Glutamatergic neuron (in vitro differentiated cells): ENCODE measurements at places on chromosomes 2 and 18.
A peak's percentile ranks its signal among the peaks of the same experiment; 100 is the strongest.

GRCh38 chr18:70289351-70290312, 787 bp downstream of the SOCS6 start:
- DNase-seq: peak; percentile 69

GRCh38 chr18:63762518-63762917, 12.7 kb upstream of the SERPINB7 start:
- DNase-seq: no peak

DNA sequence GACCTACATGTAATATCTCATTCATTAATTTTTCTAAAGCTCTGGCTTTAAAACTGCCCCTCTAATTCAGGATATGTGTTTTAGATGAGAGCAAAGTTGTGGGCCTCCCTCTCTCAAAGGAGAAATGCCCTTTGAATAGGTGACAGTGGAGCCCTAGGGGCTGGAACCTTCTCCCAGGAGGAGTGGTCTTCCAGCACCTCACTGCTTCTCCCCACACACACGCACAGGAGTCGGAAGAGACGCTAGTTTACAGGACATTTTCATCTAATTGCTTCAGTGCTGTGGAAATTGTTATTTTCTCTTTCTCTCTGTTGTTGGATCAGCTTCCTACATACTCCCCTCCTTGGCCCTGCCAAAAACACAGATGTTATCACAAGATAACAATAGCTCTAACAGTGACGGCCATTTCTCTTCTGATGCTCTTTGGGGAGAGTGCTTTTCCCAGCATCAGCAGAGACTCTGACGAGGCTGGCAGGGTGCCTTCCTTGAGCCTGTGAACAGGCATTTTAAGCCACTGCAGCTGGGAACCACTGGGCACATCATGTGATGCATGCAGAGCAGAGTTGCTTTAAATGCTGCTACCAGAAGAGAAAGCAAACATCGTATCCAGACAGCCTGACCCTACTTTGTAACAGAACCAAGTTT, 209.4 kb upstream of the SP5 start:
- no peak for DNase-seq

GRCh38 chr2:234446404-234447076, 50.3 kb downstream of the ARL4C start:
- no peak for DNase-seq

DNA sequence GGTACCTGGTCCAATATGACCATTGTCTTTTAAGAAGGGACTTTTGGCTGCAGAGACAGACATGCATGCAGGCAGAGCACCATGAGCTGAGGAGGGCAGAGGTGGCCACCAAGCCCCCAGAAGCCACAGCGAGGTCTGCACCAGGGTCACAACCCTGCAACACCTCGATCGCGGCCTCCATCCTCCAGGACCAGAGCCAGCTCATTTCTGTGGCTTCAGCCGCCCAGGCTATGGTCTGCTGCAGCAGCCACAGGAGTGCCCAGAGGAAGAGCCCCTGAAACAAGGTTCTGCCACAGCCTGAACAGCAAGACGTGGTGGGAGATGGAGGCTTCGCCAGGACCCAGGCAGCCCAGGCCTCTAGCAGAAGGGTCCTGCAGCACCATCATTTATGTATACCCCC, 53.9 kb downstream of the ANKMY1 start:
- DNase-seq: no peak

GRCh38 chr2:134433979-134434378, 180.1 kb downstream of the MGAT5 start:
- no peak for DNase-seq

GRCh38 chr2:236947896-236948295, 137.8 kb upstream of the COPS8 start:
- DNase-seq: no peak

DNA sequence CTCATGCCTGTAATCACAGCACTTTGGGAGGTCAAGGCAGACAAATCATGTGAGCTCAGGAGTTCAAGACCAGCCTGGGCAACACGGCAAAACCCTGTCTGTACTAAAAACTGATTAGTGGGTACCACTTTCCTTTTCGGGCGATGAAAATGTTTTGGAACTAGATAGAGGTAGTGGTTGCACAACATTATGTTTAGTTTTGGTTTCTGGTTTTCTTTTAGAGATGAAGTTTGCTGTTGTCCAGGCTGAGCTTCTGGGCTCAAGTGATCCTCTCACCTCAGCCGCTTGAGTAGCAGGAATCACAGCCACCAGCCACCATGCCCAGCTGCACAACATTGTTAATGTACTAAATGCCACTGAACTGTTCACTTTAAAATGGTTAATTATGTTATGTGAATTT, 27.6 kb downstream of the AAK1 start:
- no peak for DNase-seq

GRCh38 chr2:204313256-204313655, 232.0 kb upstream of the PARD3B start:
- DNase-seq: no peak

GRCh38 chr2:200814276-200814815, 2.6 kb downstream of the BZW1 start:
- no peak for DNase-seq

DNA sequence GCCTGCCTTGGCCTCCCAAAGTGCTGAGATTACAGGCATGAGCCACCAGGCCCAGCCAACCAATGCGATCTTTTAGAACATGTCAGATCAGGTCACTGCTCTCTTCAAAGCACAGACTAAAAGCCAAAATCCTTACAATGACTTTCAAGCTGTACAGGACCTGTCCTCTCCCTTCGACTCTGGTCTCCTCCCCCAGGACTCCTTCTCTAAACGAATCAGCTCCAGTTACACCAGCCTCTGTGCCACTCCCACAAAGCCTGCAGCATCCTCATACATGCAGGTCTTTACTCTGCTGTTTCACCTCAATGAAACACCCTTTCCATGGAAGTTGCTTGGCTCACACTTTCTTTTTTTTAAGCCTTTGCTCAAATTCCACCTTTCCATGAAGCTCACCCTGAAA, 436.0 kb downstream of the METTL4 start:
- DNase-seq: no peak

- DNase-seq: no peak
Observed at GRCh38 chr18:35506024-35506712, 8.4 kb upstream of the INO80C start.

- DNase-seq: peak; percentile 71
Observed at GRCh38 chr2:5915881-5916310, 223.7 kb downstream of the SOX11 start.

DNA sequence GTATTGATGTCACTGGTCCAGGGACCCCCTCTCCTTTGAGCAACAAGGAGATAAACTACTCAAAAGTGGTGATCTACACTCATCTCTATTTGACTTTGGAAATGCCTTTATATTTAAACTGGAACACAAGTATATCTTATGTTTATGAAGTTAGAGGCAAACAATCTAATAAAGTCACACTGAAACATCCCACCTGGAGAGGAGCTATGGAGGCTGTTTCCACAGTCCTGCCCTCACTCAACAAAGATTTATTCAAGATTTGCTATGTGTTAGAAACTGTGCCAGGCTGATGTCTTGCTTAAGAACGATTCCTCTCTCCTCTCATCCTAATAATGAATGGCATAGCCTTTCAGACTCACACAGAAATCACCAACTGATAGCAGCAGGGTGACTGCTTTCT, 140.8 kb downstream of the ALPK2 start:
- DNase-seq: no peak

DNA sequence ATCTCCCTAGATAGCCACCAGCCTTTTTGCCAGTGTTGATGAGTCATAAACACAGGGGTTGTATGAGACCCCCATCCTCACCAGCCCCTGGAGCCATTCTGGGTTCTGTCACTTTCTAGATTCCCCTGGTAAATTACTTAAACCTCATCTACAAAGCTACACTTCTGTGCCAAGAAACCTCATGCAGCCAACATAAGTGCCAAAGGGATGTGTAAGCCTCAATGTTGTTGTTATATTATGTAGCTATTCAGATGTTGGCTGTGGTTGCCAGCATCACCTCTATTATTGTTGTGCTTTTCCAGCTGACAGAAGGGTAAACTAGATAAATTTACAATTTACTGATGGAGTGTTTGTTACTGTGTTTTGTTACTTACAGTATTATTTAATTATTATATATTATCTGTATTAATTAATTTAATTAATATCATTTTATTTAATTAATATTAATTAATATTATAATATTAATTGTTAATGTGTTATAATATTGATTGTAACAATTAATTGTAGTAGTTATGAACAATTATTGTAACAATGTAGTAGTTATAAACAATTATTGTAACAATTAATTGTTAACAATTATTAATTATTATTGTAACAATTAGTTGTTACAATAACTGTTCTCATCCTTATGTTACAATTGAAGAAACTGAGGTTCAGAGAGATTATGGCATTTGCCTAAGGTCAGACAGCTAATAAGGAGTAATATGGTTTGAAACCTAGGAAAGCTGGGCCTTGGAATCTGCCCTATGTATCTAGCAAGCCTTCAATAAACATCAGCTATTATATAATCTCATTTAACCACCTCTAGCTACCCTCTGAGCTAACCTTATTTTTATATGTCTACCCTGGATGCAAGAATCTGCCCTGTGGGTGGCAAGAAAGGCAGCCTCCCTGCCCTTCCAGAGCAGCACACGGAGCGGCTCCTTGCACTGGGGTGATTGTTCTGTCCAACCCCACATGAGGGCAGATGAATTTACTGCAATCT, 36.1 kb downstream of the PSTPIP2 start:
- no peak for DNase-seq

DNA sequence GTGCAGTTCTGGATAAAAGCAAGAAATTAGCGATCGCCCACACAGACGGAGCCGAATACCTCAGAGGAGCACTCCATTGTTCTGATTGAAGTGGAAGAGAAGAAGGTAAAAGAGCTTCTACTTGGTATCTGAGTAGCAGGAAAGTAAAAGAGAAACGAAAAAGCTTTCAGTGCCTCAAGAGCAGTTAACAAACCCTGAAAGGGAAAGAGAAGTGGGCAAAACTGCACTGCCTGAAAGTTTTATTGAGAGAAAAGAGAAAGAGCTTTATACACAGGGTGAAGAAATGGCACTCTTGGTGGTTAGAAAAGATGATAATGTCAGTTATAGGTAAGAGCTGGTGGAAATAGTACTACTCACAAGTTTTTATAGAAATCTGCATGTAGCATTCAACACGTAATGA, 192.8 kb downstream of the CDCA7 start:
- DNase-seq: no peak

DNA sequence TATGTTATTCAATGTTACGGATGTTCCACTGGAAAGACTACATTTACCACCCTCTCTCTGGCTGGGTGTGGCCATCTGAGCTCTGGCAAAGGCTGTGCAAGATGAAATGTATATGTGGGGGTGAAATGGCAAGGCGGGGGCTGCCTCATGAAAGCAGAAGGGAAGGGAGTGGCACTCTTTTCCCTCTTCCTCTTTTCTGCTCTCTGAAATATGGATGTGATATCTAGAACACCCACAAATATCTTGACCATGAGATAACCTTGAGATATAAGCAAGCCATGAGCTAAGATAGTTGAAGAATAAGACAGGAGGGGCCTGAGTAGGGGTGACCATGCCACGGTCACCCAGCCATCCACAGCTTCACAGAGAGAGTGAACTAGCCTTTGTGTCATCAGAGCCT, 367.8 kb upstream of the ID2 start:
- no peak for DNase-seq

GRCh38 chr2:175837046-175837445, 165.0 kb downstream of the LNPK start:
- DNase-seq: no peak

GRCh38 chr2:8264981-8265380, 416.9 kb upstream of the ID2 start:
- no peak for DNase-seq

DNA sequence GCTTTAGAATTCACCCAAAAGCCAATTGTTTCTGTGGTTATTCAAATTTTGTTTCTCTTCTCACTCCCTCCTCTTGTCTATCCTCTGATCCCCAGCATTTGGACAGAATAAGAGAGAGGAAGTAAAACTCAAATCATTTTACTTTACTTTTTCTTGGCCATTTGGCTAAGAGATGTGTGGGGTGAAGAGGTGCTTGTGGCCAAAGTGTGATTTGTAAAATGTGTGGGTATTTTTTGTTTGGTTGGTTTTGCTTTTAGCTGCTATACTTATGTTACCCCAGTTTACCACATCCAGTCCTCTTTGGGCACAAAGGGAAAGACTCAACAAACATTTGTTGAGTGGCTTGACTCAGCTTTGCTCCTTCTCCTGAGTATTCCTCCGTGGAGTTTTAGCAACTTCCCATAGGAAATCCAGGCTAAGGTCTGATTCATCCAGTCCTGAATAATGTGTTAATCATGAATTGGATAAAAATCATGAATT, 109.1 kb upstream of the CYP1B1 start:
- no peak for DNase-seq

DNA sequence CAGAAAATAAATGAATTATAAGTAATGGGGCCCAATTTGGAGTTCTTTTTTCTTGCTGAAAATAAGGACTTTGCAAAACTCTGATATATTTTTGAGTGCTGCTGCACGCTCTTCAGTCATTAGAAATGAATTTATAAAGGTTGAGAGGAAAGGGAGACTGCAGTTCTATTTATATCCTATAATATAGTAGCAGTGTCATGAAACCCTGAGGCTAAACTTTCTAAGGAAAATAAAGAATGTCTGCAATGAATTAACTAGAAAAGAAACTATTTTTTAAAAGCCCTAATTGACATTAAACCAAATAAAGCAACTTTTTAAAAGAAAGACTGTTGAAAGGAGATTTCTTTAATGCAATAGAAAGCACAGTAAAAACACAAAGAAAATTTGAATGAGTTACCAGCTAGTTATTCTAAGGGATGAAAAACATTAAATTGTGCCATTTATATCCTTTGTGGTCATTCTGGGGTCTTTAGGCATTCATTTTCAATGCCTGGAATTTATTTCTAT, 1072.8 kb upstream of the TMEFF2 start:
- DNase-seq: no peak

DNA sequence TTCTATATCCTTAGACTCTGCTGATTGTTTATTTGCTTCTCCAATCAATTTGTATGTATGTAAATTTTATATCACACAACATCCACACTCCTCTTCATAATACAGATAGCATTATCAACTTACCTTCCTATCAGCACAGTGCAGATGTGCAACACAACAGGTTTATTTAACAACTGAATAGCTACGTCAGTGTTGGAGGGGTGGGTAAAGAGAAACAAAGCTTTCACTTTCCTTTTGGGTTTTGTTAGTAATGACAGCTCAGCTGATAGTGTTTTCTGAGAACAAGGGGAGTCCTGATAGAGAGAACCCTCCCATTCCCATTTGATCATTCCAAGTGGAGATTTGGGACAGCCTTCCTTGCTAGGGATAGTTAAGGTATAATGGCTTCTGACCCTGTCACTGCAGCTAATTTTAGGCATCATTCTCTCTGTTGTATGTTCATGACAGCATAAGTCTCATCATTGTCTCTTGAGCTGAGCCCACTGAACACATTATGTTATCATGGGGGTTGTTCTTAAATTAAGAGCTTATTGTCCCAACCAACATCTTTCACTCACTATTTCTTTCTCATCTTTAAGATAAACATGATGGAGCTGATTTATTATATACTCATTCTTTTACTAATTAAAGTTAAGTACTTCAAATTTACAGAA, 227.7 kb downstream of the GPD2 start:
- DNase-seq: no peak

GRCh38 chr2:171512683-171513195, 9.5 kb upstream of the CYBRD1 start:
- DNase-seq: no peak
